NCI-H510A treated with DMSO at 0.1 percent for 48 hours (cell line): ENCODE measurements at places on chromosomes 1 and 21.

GRCh38 chr1:116290085-116290705 is 82.8 kb upstream of the ATP1A1 start:
- DNase-seq = no peak

- no peak for DNase-seq
Observed at GRCh38 chr1:32353886-32354570, 8.3 kb downstream of the FAM229A start.

DNA sequence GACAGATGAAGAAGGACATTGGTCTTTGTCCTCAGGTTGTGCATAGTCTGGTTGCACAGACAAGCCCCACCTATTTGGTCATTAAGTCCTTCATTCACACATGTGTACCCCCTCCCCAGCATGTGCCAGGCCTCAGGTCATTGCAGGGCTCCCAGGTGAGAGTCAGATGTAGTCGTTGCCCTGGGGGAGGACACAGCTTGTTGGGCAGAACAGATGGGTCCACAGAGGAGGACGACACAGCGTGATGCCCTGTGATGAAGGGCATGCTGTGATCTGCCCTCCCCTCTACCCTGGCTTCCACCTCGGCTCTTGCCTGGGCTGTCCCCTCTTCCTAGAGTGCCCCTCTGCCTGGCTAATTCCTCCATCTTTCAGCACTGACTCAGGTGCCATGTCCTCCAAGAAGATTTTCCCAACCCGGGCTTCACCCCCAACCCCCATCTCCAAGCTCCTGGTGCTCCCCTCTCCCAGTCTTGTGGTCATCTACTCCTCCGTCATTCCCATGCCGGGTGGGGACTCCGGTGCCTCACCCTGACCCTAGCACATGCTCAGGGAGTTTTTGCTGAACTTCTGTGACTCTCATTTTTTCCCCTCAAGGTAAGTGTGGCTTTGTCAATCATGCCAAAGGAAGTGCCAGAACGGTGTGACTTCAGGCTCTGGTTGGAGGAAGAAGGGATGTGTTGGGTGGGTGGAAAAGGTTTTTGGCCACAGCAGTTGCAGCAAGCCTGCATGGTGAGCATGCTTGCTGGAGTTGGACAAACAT is 220.5 kb downstream of the FOXD2 start:
- no peak for DNase-seq

- DNase-seq = peak; percentile 9
Observed at GRCh38 chr21:33976082-33977016, 60.7 kb upstream of the ATP5PO start.

DNA sequence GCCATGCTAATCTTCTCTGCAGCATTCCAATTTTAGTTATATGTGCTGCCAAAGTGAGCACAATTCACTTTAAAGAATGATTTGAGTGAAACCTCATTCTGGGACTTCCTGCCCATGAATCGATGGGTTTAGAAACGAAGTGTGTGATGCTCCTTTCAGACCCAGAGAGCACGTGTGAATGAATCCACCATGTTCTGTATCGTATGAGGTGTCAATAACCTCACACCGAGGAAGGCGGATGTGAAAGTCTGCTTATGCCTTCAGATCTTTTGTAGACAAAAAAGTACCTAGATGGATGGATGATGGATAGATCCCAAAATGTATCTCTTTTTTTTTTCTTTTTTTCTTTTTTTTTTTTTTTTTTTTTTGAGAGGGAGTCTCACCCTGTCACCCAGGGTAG is 13.8 kb downstream of the UBASH3A start:
- DNase-seq = no peak

- DNase-seq = no peak
Observed at GRCh38 chr1:18485227-18485626, 4.5 kb downstream of the KLHDC7A start.

- peak; percentile 98 for DNase-seq
Observed at GRCh38 chr1:8348777-8349472, 31.0 kb downstream of the SLC45A1 start.
